Psoas muscle (tissue), 8 donors: ENCODE measurements at places on chromosomes 2 and 18. TPM values are rescaled to one million over a fixed set of nuclear protein-coding genes. Genes with fewer than 3 reads are reported as not detected.
A peak's percentile ranks its signal among the peaks of the same experiment; 100 is the strongest.

The ESPNL gene
- total RNA-seq, result not detected

DNA sequence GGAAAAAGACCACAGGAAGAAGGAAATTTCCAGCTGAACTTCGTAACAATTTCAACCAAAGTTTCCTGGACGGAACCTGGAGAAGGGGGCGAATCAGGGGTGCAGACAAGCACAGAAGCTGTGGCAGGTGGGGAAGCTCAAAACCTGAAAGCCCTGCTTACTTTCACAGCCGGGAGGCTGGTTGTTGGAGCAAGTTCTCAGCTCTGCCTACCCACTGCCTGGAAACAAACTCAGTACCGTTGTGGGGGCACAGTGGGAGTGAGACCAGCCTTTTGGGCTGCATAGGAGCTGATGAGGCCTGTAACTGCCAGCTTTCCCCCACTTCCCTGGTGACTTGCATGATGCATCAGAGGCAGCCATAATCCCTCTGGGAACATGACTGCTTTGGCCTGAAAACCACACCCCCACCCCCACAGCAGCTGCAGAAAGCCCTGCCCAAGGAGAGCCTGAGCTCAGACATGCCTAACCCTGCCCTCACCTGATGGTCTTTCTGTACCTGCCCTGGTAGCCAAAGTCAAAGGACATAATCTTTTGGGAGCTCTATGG, 207.0 kb upstream of the VWC2L start:
- no peaks in the 10 kb centered on the region for H3K36me3 ChIP-seq
- H3K4me3 ChIP-seq, result no peak overlapping the region
- no peaks in the 10 kb centered on the region for H3K27me3 ChIP-seq
- no peak for DNase-seq
- H3K4me1 ChIP-seq, result no peaks in the 10 kb centered on the region

The SP140 gene
- 0.32 TPM for total RNA-seq

DNA sequence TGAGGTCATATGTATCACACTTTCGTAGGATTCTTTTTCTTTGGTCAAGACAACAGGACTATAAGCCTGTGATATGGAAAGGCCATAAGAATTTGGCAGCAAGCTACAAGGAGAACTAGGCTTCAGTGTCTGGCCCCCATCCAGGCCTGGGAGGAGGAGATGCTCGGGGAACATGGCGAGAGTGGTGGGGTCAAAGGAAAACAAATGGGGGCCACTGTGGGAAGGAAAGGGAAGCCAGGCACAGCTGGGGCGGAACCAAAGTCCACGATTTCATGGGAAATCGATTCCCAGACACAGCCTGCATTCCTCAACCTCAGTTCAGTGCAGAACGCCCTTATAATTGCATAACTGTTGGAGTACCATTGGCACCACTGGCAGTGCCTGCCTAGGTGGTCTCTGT, 58.2 kb downstream of the MBP start:
- H3K27me3 ChIP-seq, result no peaks in the 10 kb centered on the region
- peak overlapping the region; percentile 54 for H3K27ac ChIP-seq
- no peak overlapping the region for H3K4me3 ChIP-seq
- no peak for DNase-seq

DNA sequence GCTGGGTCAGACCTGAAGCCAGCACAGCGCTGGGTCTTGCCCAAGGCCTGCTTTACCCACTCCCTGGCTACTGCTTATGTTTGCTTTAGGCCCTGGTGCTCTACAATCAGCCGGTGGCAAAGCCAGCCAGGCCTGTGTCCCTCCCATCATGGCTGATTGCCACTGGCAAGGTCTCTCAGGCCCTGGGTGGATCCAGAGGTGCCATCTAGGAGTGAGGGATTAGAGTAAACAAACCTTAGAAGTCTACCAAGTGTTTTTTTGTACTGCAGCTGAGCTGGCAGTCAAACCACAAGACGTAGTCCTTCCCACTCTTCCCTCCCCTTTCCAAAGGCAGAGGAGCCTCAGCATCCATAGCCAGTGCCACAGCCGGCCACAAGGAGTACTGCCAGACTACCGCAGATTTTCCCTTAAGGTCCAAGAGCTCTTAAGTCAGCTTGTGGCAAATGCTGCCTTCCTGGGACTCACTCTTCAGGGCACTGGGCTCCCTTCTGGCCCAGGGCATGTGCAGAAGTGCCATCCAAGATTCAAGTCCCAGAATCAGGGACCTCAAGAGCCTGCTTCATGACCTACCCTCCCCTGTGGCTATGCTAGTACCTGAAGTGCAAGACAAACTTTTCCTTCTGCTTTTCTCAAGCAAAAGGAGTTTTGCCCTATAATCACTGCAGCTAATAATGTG, 20.0 kb downstream of the IL1RL2 start:
- DNase-seq, result no peak
- H3K27ac ChIP-seq, result no peak overlapping the region
- no peak overlapping the region for H3K4me3 ChIP-seq
- H3K27me3 ChIP-seq, result no peaks in the 10 kb centered on the region
- no peaks in the 10 kb centered on the region for H3K4me1 ChIP-seq

The RBM45 gene
- total RNA-seq, result 4.4 TPM

- no peak for DNase-seq
- H3K27ac ChIP-seq, result no peak overlapping the region
- H3K27me3 ChIP-seq, result no peaks in the 10 kb centered on the region
- H3K36me3 ChIP-seq, result no peaks in the 10 kb centered on the region
- no peak overlapping the region for H3K4me3 ChIP-seq
Observed at GRCh38 chr18:7775128-7775527, 208.0 kb downstream of the PTPRM start.

GRCh38 chr2:190809876-190810525, 70.6 kb upstream of the GLS start:
- DNase-seq, result no peak
- no peak overlapping the region for H3K4me3 ChIP-seq
- no peaks in the 10 kb centered on the region for H3K36me3 ChIP-seq
- no peak overlapping the region for H3K27ac ChIP-seq

- H3K36me3 ChIP-seq, result no peaks in the 10 kb centered on the region
- no peaks in the 10 kb centered on the region for H3K27me3 ChIP-seq
- H3K4me3 ChIP-seq, result no peak overlapping the region
- H3K27ac ChIP-seq, result no peak overlapping the region
Observed at GRCh38 chr2:73708527-73708926, 28.6 kb downstream of the TPRKB start.

The BBS5 gene
- total RNA-seq, result 9.3 TPM

The MSH6 gene
- total RNA-seq, result 12.0 TPM

The TMEM150A gene
- total RNA-seq, result 54.3 TPM

GRCh38 chr2:127932199-127932876, 46.6 kb upstream of the AMMECR1L start:
- no peak overlapping the region for H3K27ac ChIP-seq
- H3K4me3 ChIP-seq, result no peak overlapping the region
- DNase-seq, result no peak
- no peaks in the 10 kb centered on the region for H3K36me3 ChIP-seq
- no peaks in the 10 kb centered on the region for H3K4me1 ChIP-seq
- no peaks in the 10 kb centered on the region for H3K27me3 ChIP-seq
